Amniotic epithelial cell (primary cell): ENCODE measurements at places on chromosomes 3 and 15.
A peak's percentile ranks its signal among the peaks of the same experiment; 100 is the strongest.

DNA sequence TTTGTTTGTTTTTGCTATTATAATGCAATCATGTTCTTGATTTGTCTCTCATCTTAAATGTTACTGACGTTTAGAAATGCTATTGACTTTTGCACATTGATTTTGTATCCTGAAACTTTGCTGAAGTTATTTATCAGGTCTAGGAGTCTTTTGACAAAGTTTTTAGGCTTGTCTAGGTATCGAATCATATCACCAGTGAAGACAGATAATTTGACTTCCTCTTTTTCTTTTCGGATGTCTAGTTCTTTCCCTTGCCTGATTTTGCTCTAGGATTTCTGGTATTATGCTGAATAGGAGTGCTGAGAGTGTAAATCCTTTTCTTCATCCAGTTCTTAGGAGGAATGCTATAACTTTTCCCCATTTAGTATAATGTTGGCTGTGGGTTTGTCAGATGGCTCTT is 719.7 kb upstream of the BCHE start:
- no peak for DNase-seq

- DNase-seq, result peak; percentile 1
Measured at GRCh38 chr3:156356537-156357363, 198.2 kb downstream of the SSR3 start.

DNA sequence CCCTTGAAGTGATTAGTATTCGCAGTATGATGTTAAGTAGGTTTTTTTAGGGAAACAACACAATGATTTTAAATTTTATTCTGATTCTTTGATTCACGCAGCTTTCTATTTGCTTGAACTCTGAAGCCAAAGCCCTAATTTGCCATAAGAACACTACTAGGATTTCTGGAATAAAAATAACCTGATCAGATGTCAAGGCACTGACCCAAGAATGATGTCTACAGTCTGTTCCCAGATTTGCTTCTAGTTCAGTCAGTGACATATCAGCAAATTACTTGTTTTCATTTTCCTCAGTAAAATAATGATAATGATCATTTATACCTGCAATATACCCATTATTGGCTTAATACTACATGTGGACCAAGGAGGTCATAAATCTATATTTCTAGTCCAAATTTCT is 179.5 kb upstream of the EIF1B start:
- no peak for DNase-seq

- peak; percentile 60 for DNase-seq
Measured at GRCh38 chr3:134486577-134487041, 752 bp downstream of the CEP63 start.

DNA sequence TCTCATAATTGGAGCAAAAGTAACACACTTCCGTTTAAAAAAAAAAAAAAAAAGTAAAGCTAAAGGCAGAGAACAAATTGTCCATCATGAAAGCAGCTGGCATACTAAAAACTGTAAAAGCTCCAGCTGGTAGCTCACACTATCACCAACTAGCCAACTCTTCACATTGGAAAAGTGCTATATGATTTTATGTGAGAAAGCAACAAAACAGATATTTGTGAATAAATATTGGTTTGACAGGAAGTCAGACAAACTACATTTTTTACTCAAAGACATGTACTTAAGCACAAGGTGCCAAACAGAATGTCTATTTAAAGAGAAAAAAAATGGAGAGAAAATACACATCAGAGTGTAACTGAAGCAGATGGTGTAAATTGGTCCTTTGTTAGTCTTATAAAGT is 231.2 kb upstream of the CADM2 start:
- no peak for DNase-seq

- DNase-seq, result no peak
Measured at GRCh38 chr3:5006755-5007202, 27.5 kb downstream of the BHLHE40 start.
